Stimulated activated CD4-positive, alpha-beta T cell treated with anti-CD3 and anti-CD28 coated beads, Interleukin-1b, Interleukin-23, amount 100 ng/mL, for 4 hours (primary cell): ENCODE measurements at places on chromosomes 11 and 22.

DNA sequence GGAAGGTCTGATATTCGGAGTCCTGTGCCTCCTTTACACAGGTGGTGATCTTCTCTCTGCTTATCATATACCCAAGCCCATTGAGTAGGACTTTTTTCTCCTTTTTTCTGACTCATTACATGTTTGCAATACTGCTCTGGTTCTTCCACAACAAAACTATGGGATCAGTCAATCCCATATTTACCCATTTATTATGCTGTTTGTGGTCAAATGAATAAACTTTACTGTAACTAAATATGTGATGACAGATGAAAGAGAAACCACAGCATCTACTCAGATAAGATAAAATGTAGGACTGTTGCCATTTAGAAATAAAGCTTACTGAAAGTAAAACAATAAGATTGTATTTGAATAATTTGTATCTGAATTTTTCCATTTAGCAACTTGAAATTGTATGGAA is 958.7 kb upstream of the FAT3 start:
- DNase-seq, result no peak

DNA sequence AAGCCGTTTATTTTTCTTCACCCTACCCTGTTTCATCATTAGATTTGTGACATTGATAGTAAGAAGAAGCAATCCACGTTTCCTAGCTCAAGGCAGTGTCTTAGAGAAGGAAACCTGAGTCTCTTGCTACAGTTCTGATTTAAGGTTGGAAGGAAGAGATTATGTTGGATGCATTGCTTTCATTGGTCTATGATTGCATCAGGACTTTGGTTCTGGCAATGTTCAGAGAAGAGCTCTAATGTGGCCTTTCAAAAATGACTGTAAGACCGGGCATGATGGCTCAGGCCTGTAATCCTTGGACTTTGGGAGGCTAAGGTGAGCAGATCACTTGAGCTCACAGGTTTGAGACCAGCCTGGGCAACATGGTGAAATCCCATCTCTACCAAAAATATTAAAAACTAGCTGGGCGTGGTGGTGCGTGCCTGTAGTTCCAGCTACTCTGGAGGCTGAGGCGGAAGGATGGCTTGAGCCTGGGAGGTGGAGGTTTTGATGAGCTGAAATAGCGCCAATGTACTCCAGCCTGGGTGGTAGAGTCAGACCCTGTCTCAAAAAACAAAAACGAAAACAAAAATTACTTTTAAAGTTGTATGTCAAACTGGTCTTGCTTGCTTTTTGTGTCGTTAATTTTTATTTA is 4.1 kb downstream of the NUCB2 start:
- DNase-seq, result no peak

DNA sequence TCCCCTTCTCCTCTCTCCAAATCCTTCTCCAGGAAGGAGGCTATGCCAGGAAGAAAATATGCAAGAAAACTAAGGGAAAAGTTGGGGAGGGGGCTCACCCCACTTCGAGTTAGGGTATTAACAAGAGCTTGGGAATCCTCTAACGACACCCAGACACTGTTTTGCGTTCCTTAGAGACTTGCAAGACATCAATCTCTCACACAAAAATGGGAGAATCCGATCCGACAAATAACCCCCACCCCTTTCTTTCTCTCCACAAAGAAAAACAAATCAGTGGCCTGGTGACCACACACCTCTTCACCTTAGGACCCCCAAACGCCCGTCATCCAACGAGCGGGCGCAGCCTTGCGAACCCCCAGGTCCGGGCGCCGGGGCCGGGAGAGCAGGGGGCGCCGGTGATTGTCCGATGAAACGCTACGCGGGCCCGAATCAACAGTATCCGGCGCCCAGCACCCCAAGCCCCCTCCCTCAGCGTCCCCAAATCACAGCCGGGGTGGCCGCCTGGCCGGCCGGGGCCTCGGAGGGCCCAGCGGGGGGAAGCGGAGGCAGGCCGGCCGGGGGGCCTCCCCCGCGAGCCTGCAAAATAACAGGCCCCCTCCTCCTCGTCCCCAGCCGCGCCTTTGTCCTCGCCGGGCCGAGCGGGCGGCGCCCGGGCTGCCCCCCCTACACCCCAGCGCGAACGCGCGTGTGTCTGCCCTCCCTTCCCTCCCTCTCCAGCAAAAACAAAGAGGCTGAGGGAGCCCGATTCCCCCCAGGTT is 690 bp downstream of the CSNK1E start:
- DNase-seq, result peak; percentile 40

- DNase-seq, result no peak
Observed at GRCh38 chr11:107752949-107753822, 41.3 kb upstream of the SLN start.

DNA sequence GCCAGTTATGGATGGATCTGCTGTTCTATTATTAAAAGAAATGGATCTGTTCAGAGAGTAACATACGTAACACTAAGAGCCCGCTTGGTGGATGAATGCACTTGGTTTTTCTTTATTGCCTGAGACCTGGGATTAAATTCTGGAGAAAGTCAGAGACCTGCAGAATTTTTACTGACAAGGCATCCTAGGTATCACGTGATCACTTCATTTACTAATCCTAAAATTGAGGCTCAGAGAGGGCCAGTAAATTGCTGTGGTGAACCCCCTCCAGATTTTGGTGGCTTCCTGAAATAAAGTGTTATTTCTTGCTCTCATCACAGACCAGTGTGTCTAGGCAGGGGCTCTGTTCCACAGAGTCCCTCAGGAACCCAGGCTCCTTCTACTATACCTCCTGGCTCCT is 187.9 kb upstream of the LARGE1 start:
- no peak for DNase-seq

- peak; percentile 76 for DNase-seq
Observed at GRCh38 chr11:66328302-66329144, 7.7 kb downstream of the RIN1 start.

DNA sequence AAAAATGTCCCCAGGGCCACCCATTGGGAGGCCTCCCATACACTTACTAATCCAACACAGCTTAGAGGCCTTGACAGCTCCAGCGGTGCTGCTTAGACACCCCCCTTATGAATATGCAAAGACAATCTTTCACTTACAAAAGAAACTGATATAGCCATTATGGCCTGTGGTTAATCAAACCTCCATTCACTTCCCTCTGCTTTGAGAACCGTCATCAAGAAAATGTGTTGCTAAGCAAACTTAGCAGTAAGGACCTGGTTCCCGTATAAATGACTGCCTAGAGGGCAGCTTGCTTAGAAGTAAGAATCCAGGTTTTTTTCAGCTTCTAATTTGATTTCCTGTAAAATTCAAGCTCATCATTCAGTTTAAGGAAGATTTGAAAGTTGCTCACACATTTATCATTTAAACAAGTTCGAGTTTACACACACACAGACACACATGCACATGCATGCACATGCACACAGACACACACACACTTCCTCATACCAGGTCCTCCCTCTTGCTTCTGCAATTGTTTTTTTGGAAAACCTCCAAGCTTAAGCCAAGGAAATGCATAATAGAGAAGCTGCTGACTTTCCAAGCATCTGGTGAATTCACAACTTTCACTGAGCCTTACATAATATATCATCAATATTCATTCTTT is 137.7 kb upstream of the BLID start:
- DNase-seq, result no peak

DNA sequence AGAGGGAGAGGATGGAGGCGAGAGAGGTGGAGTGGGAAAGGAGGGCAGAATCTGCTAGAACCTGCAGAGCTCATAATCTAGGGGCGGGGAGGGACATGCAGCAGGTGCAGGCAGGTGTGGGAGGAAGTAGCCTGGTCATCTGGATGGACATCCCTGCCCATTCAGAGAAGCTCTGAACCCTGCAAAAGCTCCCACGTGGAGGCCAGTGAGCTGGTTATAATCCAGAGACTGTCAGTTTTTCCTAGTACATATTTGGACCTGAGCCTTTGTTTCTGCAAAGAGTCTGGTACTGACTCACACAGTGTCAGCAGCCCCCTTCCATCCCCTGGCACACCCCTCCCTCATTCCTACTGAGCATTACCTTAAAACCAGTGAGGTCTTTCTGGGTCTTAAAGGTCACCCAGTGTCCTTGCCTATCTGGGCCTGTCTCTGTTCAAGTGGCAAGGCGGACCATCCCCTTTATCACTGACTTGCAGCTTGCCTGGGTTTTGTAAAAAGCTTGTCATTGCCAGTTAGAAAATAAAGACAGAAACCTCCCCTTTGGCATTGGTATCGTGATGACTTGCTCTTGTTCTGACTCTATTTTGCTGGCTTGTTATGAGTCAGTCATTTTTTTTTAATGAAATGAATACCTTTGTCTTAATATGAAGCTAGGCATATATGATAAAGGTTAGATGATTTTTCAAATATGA is 26.1 kb downstream of the PTPRJ start:
- no peak for DNase-seq

DNA sequence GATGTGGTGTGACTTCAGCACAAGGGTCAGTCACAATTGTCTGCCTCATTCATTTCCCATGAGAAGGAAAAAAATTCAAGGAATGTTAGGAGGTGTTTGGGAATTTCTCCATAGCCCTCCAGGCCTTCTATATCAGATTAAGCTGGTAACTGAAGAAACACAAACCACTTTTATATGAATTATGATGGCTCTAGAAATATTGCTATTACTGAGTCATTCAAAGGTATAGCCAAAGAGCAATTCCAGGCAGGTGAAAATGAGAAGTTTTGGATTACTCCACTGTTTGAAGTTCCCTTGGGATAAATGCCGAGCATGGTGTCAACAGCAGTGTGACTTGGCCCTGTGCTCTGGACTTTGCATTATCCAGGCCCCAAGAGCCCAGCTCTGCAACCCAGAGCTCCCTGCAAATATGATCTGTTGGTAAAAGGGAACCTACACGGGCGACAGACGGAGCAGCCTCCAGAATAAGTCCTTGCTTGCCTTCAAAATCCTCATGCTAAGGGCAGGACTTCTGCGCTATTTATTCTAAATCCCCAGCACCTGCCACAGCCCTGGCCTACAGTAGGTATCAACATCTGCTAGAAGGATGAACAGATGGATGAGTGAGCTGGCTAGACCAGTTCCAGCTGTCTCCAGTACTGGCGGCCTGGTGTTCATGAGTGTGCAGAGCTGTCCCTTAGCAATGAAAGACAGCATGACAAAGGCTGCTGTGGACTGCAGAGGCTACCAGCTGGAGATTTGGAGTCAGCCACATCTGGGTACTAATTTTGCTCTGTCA is 67.5 kb upstream of the ZBED5 start:
- DNase-seq, result no peak

- DNase-seq, result no peak
Observed at GRCh38 chr11:132284048-132284447, 913.6 kb downstream of the NTM start.

DNA sequence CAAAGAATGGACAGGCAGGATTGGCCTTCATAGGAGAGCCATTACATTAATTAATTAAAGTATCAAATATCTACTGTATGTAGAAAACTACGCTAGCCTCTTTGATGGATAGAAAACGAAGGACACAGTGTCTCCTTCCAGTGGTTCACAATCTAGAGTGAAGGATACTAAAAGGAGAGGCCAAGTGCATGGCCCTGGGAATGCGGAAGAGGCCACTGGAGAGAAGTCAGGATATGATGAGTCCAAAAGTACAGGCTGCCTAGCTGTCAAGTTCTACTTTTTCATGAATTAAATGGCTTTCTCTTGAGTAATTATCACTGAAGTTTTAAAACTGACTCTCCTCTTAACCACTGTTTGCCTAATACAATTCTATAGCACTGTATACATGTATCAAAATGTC is 41.9 kb downstream of the ATG16L2 start:
- no peak for DNase-seq

- DNase-seq, result no peak
Observed at GRCh38 chr11:115963156-115963555, 458.9 kb upstream of the CADM1 start.

GRCh38 chr22:28188178-28188879 is 269.3 kb upstream of the PITPNB start:
- no peak for DNase-seq

DNA sequence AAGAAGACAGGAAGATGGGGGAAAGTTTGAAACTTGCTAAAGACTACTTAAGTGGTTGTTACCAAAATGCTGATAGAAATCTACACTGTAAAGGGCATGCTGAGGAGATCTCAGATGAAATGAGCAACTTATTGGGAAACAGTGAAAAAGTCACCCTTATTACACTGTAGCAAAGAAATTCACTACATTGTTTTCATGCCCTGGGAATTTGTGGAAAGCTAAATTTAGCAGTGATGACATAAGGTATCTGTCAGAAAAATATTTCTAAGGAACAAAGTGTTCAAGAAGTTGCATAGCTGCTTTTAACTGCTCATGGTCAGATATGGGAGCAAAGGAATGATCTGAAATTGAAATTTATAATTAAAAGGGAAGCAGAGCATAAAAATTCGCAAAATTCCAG is 702.4 kb upstream of the LRRC4C start:
- DNase-seq, result no peak

GRCh38 chr11:22677153-22677903 is 10.9 kb downstream of the GAS2 start:
- DNase-seq, result no peak

DNA sequence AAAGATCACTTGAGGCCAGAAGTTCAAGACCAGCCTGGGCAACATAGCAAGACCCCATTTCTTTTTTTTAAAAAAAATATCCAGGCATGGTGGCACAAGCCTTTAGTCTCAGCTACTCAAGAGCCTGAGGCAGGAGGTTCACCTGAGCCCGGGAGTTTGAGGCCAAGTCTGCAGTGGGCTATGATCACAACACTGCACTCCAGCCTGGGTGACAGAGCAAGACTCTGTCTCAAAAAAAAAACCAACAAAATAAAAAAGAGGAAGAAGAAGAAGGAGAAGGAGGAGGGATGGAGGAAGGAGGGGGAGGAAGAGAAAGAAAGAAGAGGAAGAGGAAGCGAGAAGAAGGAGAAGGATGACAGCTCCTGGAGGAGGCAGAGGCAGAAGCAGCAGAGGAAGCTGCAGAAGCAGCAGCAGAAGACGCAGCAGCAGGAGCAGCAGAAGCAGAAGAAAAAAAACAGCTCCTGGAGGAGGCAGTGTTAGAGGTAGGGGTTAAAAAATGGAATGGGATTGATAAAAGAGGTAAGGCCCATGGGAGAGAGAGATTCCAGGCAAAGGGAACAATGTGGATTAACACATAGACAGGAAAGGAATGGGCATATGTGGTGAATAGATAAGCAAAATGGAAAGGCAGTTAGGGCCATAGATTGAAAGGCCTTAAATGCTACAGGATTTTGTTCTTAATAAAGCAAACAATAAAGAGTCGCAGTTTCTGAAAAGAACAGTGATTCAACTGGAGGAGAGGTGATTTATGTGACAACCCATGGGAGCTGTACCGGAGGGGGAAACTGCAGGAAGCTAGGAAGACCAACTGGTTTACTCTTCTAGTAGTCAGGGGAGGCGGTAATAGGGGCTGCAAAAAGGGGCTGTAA is 10.9 kb downstream of the PRCP start:
- no peak for DNase-seq

DNA sequence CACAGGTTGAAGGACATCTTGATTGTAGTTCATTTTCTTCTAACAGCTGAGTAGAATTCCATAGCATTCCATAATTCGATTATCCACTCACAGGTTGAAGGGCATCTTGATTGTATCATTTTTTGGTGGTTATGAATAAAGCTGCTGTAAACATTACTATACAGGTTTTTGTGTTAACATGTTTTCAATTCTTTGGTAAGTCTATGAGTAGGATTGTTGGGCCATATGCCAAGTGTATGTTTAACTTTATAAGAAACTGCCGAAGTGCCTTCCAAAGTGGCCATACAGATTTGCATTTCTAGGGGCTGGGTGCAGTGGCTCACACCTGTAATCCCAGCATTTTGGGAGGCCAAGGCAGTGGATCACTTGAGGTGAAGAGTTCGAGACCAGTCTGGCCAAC is 44.6 kb downstream of the ANKRD42 start:
- no peak for DNase-seq
